Tibial nerve (tissue), 4 donors: ENCODE measurements at places on chromosomes 12 and 14. TPM values are rescaled to one million over a fixed set of nuclear protein-coding genes. Genes with fewer than 3 reads are reported as not detected.
A peak's percentile ranks its signal among the peaks of the same experiment; 100 is the strongest.

DNA sequence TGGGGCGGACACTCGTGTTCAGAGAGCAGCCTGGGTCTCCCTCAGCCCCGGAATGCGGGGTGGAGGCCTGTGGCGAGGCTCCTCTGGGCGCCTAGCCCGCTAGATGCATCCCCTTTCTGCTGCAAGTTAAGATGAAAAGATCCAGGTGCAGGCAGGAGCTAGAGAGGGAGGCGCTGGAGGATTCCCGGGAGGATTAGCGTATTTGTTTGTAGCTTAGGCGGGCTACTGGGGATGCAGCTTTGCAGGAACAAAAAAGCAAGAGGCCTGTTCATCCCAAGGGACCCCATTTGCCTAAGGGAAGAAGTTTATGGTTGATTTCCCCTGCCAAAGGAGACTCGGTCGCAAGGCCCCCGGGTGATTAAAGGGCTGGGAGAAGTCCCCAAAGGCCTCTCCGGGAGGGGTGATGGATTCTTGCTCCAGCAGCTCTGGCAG lies 824 bp downstream of the CCDC177 start:
- peaks cover 3% of the 10 kb centered on the region for H3K27me3 ChIP-seq
- DNase-seq: no peak
- no peak overlapping the region for H3K27ac ChIP-seq
- peaks cover 21% of the 10 kb centered on the region for H3K4me1 ChIP-seq
- no peaks in the 10 kb centered on the region for H3K36me3 ChIP-seq
- peak overlapping the region; percentile 15 for H3K4me3 ChIP-seq

GRCh38 chr12:49777800-49778748 lies 36.7 kb downstream of the TMBIM6 start:
- H3K4me1 ChIP-seq: no peaks in the 10 kb centered on the region
- no peak overlapping the region for H3K27ac ChIP-seq
- H3K4me3 ChIP-seq: no peak overlapping the region
- no peaks in the 10 kb centered on the region for H3K36me3 ChIP-seq
- no peaks in the 10 kb centered on the region for H3K27me3 ChIP-seq

GRCh38 chr14:55710506-55711041 lies 130.6 kb downstream of the KTN1 start:
- DNase-seq: no peak
- no peak overlapping the region for H3K27ac ChIP-seq
- no peaks in the 10 kb centered on the region for H3K4me1 ChIP-seq
- no peaks in the 10 kb centered on the region for H3K36me3 ChIP-seq
- H3K4me3 ChIP-seq: no peak overlapping the region
- no peaks in the 10 kb centered on the region for H3K27me3 ChIP-seq

The CCDC196 gene
- not detected for total RNA-seq

- peak overlapping the region; percentile 64 for H3K4me3 ChIP-seq
- no peak for DNase-seq
- peaks cover 4% of the 10 kb centered on the region for H3K4me1 ChIP-seq
Observed at GRCh38 chr12:67068204-67068731, 200.9 kb upstream of the CAND1 start.
